ENCODE measurements at places on chromosomes 16 and 17. TPM values are rescaled to one million over a fixed set of nuclear protein-coding genes. Genes with fewer than 3 reads are reported as not detected.

ADCY7 gene
- polyA plus RNA-seq, result 3.5 TPM

CNGB1 gene
- polyA plus RNA-seq, result under 0.01 TPM

TAT gene
- 0.01 TPM for polyA plus RNA-seq

CFAP119 gene
- 3.8 TPM for polyA plus RNA-seq

ZP2 gene
- not detected for polyA plus RNA-seq

PRAC1 gene
- polyA plus RNA-seq, result not detected

KRT33B gene
- not detected for polyA plus RNA-seq

KIF19 gene
- polyA plus RNA-seq, result 1.7 TPM

PYY gene
- not detected for polyA plus RNA-seq

FBXW10B gene
- 0.88 TPM for polyA plus RNA-seq

SOCS1 gene
- 29.7 TPM for polyA plus RNA-seq

RAB37 gene
- polyA plus RNA-seq, result 2.2 TPM

FOXC2 gene
- polyA plus RNA-seq, result 0.90 TPM

RBFOX1 gene
- polyA plus RNA-seq, result 0.34 TPM

GGT6 gene
- 1.6 TPM for polyA plus RNA-seq

All from adipose tissue (tissue), 3 donors.